ENCODE measurements at places on chromosomes 3 and 15.

GRCh38 chr3:23640471-23641146 lies 165.1 kb upstream of the UBE2E1 start:
- DNase-seq = no peak

DNA sequence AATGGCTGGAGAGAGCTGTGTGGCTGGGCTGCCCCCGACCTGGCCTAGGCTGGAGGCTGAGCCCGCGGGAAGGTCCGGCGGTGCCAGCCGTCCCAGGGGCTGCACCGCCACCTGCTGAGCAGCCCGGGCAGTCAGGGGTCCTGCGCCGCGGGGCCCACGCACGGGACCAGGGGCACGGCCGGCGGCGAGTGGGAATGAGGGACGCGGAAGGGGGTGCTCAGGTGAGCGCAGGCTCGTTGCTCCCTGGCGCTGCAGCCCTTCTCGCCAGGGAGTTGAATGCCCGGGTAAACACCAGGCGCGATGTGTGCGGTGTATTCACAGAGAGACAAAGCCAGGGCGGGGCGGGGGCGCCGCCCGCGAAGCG lies 666 bp upstream of the SEMA3F start:
- no peak for DNase-seq

- no peak for DNase-seq
Measured at GRCh38 chr15:85730001-85730820, 64.5 kb downstream of the KLHL25 start.

GRCh38 chr15:37019479-37020433 lies 80.6 kb downstream of the MEIS2 start:
- DNase-seq = no peak

DNA sequence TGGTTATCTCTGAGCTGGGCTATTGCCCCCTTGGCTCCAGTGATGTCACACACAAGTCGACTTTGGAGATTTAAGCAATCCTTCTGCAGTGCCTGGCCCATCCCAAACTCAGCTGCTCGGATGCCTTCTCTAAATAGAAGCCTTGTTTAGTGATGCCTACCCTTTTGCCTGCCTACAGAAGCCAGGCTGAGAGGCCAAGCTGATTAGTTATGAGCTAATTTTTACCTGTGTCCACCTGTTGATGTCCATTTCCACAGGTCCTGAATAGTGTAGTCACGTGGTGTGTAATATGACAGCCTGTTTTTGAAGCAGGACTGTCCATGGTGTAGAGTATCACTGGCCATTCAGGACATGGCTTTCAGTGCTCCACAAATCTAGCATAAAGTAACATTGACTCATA lies 45.5 kb downstream of the SSUH2 start:
- DNase-seq = no peak

- no peak for DNase-seq
Measured at GRCh38 chr15:77633913-77634265, 1.2 kb upstream of the LINGO1 start.

GRCh38 chr15:86235667-86236066 lies 156.0 kb downstream of the AGBL1 start:
- no peak for DNase-seq
